ENCODE measurements at places on chromosomes 1 and 21. TPM values are rescaled to one million over a fixed set of nuclear protein-coding genes. Genes with fewer than 3 reads are reported as not detected.

The CRTC2 gene
- 49.6 TPM for total RNA-seq

- H3K27me3 ChIP-seq: no peaks in the 10 kb centered on the region
- H3K4me1 ChIP-seq: no peaks in the 10 kb centered on the region
- H3K27ac ChIP-seq: no peak overlapping the region
Observed at GRCh38 chr1:167789501-167789900, 67.7 kb downstream of the MPZL1 start.

GRCh38 chr1:119139857-119140176, 636 bp downstream of the WARS2 start:
- DNase-seq: no peak
- no peaks in the 10 kb centered on the region for H3K27me3 ChIP-seq

DNA sequence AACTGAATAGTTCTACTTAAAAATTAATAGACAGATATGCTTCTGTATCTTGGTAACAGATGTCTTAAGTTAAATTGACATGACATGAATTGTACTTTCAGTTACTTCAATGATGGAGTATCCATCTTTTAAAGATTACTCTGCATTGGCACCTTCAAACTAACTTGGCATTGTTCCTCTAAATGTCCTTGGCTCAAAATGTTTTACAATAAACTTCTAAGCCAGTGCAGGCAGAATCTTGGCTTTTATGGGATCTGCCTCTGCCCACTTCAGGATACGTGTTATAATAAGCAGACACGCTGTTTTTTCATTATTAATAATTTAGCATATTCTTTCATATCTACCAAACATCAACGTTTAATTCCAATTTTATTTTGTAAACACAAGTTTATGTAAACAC, 873.4 kb upstream of the ADAMTS5 start:
- H3K27ac ChIP-seq: no peak overlapping the region
- no peaks in the 10 kb centered on the region for H3K36me3 ChIP-seq
- H3K4me3 ChIP-seq: no peak overlapping the region
- no peak for DNase-seq

GRCh38 chr1:35857830-35858229, 25.2 kb upstream of the AGO1 start:
- DNase-seq: no peak
- no peaks in the 10 kb centered on the region for H3K27me3 ChIP-seq
- no peak overlapping the region for H3K27ac ChIP-seq
- peaks cover 38% of the 10 kb centered on the region for H3K36me3 ChIP-seq
- H3K4me3 ChIP-seq: no peak overlapping the region
- peaks cover 14% of the 10 kb centered on the region for H3K4me1 ChIP-seq

- DNase-seq: no peak
- no peak overlapping the region for H3K4me3 ChIP-seq
Observed at GRCh38 chr1:15187175-15188129, 33.9 kb downstream of the TMEM51 start.

GRCh38 chr1:28123461-28123961, 35.1 kb upstream of the EYA3 start:
- H3K36me3 ChIP-seq: no peaks in the 10 kb centered on the region
- H3K4me1 ChIP-seq: peaks cover 4% of the 10 kb centered on the region
- DNase-seq: no peak
- H3K27ac ChIP-seq: no peak overlapping the region

All from stomach (tissue), 19 donors.